ENCODE measurements at places on chromosomes 2 and 18. TPM values are rescaled to one million over a fixed set of nuclear protein-coding genes. Genes with fewer than 3 reads are reported as not detected.

DNA sequence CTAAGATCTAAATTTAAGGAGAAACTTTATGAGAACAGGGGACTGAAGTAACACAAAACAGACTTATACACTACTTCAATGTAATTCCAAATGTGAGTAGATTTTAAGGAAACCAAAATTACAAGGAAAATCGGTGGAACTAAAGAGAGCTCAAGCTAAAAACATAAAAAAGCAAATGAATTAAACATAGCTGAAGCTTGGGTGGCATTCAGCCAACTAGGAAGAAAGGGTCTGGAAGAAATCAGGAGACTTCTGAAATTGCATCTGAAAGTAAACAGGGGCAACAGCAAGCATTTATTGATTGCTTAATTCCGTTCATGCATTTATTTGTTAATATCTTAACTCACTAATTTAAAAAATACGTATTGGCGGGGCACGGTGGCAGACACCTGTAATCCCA is 727.3 kb upstream of the PKDCC start:
- H3K36me3 ChIP-seq, result no peaks in the 10 kb centered on the region
- no peak for DNase-seq
- H3K27ac ChIP-seq, result no peak overlapping the region
- H3K4me1 ChIP-seq, result no peaks in the 10 kb centered on the region
- no peak overlapping the region for H3K4me3 ChIP-seq
- no peaks in the 10 kb centered on the region for H3K27me3 ChIP-seq

DNA sequence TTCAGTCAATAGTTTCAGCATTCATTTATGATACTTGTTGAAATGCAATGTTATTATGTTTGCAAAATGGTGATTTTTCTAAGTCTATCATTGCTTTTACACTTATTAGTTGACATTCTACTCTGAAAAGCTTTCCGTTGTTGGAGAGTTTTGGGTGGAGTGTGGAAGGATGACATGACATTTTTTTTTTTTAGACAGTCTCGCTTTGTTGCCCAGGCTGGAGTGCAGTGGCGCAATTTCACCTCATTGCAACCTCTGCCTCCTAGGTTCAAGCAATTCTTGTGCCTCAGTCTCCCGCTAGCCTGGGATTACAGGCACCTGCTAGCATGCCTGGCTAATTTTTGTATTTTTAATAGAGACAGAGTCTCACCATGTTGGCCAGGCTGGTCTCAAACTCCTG is 29.8 kb downstream of the PIKFYVE start:
- peaks cover 8% of the 10 kb centered on the region for H3K4me1 ChIP-seq
- no peak overlapping the region for H3K4me3 ChIP-seq
- H3K36me3 ChIP-seq, result peaks cover 31% of the 10 kb centered on the region
- DNase-seq, result no peak
- no peak overlapping the region for H3K27ac ChIP-seq
- no peaks in the 10 kb centered on the region for H3K27me3 ChIP-seq

- no peak overlapping the region for H3K27ac ChIP-seq
- H3K4me1 ChIP-seq, result peaks cover 21% of the 10 kb centered on the region
- peaks cover 19% of the 10 kb centered on the region for H3K27me3 ChIP-seq
- peak; percentile 68 for DNase-seq
- no peaks in the 10 kb centered on the region for H3K36me3 ChIP-seq
These were observed 136.8 kb upstream of the ID2 start for GRCh38 chr2:8544786-8545694.

- H3K27ac ChIP-seq, result no peak overlapping the region
- H3K36me3 ChIP-seq, result no peaks in the 10 kb centered on the region
- peaks cover 23% of the 10 kb centered on the region for H3K27me3 ChIP-seq
- no peak overlapping the region for H3K4me3 ChIP-seq
- H3K4me1 ChIP-seq, result peaks cover 38% of the 10 kb centered on the region
These were observed 158.6 kb upstream of the TWIST2 start for GRCh38 chr2:238689331-238689730.

NEU2 gene
- not detected for total RNA-seq

DNA sequence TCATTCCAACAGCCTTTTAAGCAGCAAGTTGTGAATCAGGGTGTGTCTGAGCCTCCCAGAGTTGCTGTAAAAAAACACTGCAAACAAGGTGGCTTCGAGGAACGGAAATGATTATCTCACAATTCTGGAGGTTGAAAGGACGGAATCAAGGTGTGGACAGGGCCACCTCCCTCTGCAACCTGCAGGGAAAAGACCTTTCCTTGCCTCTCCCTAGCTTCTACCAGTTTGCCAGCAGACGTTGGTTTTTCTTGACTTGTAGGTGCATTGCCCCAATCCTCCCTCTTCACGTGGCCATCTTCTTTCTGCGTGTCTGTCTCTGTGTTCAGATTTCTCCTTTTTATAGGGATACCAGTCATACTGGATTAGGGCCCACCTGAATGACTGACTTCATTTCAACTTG is 24.8 kb upstream of the TMEM131 start:
- peaks cover 8% of the 10 kb centered on the region for H3K4me1 ChIP-seq
- no peak overlapping the region for H3K27ac ChIP-seq
- H3K36me3 ChIP-seq, result peaks cover 5% of the 10 kb centered on the region
- H3K4me3 ChIP-seq, result no peak overlapping the region

GRCh38 chr2:60857056-60857455 is 24.3 kb upstream of the REL start:
- H3K36me3 ChIP-seq, result no peaks in the 10 kb centered on the region
- no peak for DNase-seq
- H3K4me3 ChIP-seq, result no peak overlapping the region
- no peak overlapping the region for H3K27ac ChIP-seq

SERPINB11 gene
- not detected for total RNA-seq

DNA sequence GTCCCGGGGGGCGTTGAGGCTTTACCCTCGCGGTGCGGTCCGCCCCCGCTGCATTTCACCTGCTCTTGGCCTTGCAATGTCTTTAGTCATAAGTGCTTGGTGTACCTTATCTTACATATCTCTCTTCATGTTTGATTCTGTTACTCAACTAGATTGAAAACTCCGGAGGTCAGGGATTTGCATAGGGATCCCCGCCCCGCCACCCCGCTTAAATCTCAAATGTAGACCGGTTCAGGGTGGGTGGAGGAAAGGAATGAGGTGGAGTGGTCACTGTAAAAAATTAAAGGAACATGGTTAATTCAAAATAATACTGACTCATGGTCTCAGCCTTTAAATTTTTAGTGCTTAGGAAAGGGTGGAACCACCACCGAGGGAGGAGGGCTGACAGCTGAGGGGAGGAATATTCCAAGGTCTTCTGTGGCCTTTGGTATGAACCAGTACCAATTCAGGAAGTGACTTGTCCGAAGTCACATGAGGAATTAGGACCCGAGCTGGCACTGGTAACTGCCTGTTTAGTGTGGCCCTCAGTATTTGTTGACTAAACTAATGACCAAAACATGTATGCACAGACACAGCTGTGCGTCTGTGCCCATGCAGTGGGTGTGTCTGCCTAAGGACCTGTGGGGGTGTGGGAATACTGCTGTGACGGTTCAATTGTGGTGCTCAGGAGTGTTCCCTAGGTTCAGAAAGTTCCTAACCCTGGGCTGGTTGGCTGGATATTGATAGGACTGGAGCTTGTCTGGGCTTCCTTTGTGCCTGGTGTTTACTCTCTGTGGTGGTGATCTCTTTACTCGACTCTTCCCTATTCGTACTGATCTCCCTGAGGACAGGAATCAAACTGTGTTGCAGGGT is 1.0 kb downstream of the PLEKHB2 start:
- H3K27me3 ChIP-seq, result no peaks in the 10 kb centered on the region
- peak overlapping the region; percentile 90 for H3K27ac ChIP-seq

DNA sequence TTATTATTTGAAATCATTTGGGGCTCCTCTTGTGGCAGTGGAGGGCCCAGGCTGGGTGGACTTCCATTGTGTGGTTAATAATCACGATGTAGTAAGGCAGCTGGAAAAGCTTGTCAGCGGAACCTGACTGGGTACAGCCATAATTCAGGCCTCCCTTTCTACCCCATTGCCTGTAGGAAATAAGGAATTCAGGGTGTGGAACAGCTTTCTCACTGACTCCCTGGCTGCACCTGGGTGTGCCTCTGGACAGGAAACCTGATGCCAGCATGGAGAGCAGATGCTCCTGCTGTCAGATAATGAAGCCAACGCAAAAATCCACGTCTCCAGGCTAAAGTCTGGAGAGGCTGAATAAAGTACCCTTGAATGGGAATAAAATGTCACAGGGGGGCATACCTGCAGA is 44.2 kb downstream of the LYPD6B start:
- no peak overlapping the region for H3K27ac ChIP-seq
- H3K4me1 ChIP-seq, result peaks cover 67% of the 10 kb centered on the region
- H3K27me3 ChIP-seq, result peaks cover 2% of the 10 kb centered on the region
- no peak overlapping the region for H3K4me3 ChIP-seq
- H3K36me3 ChIP-seq, result peaks cover 11% of the 10 kb centered on the region
- no peak for DNase-seq

GRCh38 chr2:231605607-231606091 is 13.0 kb downstream of the TEX44 start:
- H3K27ac ChIP-seq, result peak overlapping the region; percentile 90
- no peaks in the 10 kb centered on the region for H3K27me3 ChIP-seq
- no peak for DNase-seq
- H3K4me1 ChIP-seq, result peaks cover 17% of the 10 kb centered on the region

DNA sequence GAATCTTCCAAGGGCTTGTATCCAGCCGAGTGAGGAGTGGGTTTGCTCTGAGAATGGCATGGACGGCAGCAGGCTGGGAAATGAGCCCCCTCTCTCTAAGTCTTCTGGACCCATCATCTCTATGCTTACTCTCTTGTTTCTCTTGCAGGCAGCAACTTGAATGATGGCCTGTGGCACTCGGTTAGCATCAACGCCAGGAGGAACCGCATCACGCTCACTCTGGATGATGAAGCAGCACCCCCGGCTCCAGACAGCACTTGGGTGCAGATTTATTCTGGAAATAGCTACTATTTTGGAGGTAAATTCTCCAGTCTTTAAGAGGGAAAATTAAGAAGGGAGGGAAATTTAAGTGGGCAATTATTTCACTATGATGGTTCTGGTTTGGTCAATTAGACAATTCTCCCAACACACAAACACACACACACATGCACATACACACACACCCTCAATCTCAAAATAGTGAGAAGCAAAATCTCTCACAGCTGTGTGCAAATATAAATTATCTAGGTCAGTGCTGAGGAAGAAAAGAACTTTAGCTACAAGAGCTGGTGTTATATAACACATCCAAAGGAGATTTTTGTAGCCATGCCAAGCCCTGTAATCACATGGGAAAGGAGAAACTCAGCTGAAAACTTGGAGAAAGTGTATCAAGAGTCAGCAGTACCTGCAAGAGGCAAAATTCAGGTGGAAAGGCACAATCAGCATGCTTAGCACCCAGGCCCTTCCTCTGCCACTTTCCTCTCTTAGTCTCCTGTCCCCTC is 499.2 kb downstream of the CNTNAP5 start:
- H3K36me3 ChIP-seq, result no peaks in the 10 kb centered on the region
- DNase-seq, result no peak
- no peak overlapping the region for H3K27ac ChIP-seq
- H3K4me3 ChIP-seq, result no peak overlapping the region
- H3K27me3 ChIP-seq, result no peaks in the 10 kb centered on the region
- no peaks in the 10 kb centered on the region for H3K4me1 ChIP-seq

GRCh38 chr18:72634500-72634899 is 90.4 kb upstream of the CBLN2 start:
- no peaks in the 10 kb centered on the region for H3K4me1 ChIP-seq
- H3K27me3 ChIP-seq, result no peaks in the 10 kb centered on the region
- no peak overlapping the region for H3K27ac ChIP-seq
- no peak for DNase-seq
- H3K4me3 ChIP-seq, result no peak overlapping the region

FEV gene
- total RNA-seq, result not detected

OR6B2 gene
- not detected for total RNA-seq

SLC11A1 gene
- 0.07 TPM for total RNA-seq

GRCh38 chr18:46761059-46761769 is 4.4 kb upstream of the ST8SIA5 start:
- no peaks in the 10 kb centered on the region for H3K4me1 ChIP-seq
- H3K27me3 ChIP-seq, result peaks cover 27% of the 10 kb centered on the region
- H3K4me3 ChIP-seq, result no peak overlapping the region
- no peaks in the 10 kb centered on the region for H3K36me3 ChIP-seq
- no peak for DNase-seq

EVX2 gene
- total RNA-seq, result not detected

NOSTRIN gene
- not detected for total RNA-seq

GRCh38 chr2:9166579-9167377 is 39.8 kb upstream of the ASAP2 start:
- no peak overlapping the region for H3K4me3 ChIP-seq
- no peaks in the 10 kb centered on the region for H3K36me3 ChIP-seq

DNA sequence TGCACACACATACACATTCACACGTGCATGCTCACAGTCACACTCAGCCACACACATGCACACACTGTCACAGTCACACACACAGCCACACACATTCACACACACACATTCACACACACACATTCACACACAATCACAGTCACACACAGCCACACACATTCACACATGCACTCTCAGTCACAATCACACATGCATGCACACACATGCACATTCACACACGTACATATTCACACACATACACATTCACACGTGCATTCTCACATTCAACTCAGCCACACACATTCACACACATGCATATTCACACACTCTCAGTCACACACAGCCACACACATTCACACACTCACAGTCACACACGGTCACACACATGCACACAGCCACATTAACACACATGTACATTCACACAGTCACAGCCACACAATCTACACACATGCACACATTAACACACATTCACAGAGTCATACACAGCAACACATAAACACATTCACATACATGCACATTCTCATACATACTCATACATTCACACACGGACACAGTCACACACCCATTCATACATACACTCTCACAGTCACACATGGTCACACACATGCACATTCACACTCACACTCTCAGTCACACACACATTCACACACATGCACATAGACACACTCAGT is 239.8 kb downstream of the EIPR1 start:
- H3K27ac ChIP-seq, result no peak overlapping the region
- no peak for DNase-seq
- no peaks in the 10 kb centered on the region for H3K36me3 ChIP-seq

SERPINB3 gene
- total RNA-seq, result not detected

DNA sequence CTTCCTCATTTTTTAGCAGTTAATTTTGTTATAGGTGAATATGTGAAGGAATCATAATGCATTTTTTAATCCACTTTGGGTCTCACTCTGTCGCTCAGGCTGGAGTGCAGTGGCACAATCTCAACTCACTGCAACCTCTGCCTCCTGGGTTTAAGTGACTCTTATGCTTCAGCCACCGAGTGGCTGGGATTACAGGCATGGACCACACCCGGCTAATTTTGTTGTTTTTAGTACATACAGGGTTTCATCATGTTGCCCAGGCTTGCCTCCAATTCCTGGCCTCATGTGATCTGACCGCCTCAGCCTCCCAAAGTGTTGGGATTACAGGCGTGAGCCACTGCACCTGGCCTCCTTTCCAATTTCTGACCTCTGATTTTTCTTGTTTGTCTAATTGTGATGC is 17.7 kb downstream of the SCYGR5 start:
- peaks cover 1% of the 10 kb centered on the region for H3K27me3 ChIP-seq
- H3K36me3 ChIP-seq, result no peaks in the 10 kb centered on the region
- DNase-seq, result no peak
- H3K27ac ChIP-seq, result no peak overlapping the region
- H3K4me1 ChIP-seq, result no peaks in the 10 kb centered on the region

GBX2 gene
- total RNA-seq, result not detected

ARHGEF4 gene
- 0.94 TPM for total RNA-seq

- DNase-seq, result peak; percentile 11
- no peaks in the 10 kb centered on the region for H3K27me3 ChIP-seq
- H3K4me1 ChIP-seq, result no peaks in the 10 kb centered on the region
- no peak overlapping the region for H3K4me3 ChIP-seq
These were observed 319.6 kb downstream of the PIK3C3 start for GRCh38 chr18:42274488-42275137.

SERPINB7 gene
- total RNA-seq, result 294 TPM
